ENCODE measurements at places on chromosomes 11 and 22.

- DNase-seq = no peak
Observed at GRCh38 chr11:116510166-116510565, 262.6 kb downstream of the BUD13 start.

- no peak for DNase-seq
Observed at GRCh38 chr11:84899740-84900139, 727.4 kb downstream of the DLG2 start.

GRCh38 chr11:65386307-65387140, at the start of gene FRMD8:
TSS of gene FRMD8 (plus strand) at chr11:65386637. CDS start at chr11:65387037, 400 bp downstream.
- DNase-seq = peak; percentile 96

- no peak for DNase-seq
Observed at GRCh38 chr22:32831584-32831983, 30.1 kb downstream of the TIMP3 start.

DNA sequence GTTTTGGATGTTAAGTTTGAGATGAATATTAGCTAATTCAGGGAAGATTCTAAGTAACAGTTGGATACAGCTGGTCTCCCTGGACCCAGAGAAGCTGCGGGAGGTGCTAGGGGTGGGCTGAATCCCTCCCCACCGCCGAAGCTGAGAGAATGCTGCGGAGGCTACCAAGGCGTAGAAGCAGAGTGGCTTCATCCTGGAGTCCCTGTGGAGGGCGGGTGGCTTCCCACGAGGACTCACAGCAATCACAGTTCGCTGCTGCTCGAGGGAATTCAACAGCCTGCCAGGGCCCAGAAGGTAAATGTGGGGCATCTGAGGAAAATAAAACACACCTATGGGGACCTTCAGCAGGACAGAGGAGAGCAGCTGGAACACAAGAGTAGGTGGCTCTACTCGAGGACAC, 11.1 kb upstream of the B3GAT1 start:
- no peak for DNase-seq

DNA sequence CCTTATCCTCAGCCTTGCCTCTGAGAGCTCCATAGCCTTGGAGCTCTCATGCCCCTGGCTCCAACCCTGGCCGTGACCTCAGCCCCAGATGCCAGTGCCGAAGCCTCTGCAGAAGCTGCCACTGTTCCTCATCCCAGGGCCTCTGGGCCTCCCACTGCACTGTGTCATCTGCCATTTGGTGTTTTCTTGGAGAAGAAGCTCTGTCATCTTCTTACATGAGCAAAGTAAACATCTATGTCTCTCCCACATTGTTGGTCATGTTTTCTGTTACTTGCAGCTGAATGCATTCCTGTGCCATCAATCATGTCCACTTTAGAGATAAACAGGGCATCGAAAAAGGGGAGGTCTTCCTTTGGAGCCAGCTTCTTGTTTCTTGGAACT, 45.0 kb upstream of the FTH1 start:
- no peak for DNase-seq

- no peak for DNase-seq
Observed at GRCh38 chr22:41260871-41261270, 20.1 kb upstream of the CHADL start.

DNA sequence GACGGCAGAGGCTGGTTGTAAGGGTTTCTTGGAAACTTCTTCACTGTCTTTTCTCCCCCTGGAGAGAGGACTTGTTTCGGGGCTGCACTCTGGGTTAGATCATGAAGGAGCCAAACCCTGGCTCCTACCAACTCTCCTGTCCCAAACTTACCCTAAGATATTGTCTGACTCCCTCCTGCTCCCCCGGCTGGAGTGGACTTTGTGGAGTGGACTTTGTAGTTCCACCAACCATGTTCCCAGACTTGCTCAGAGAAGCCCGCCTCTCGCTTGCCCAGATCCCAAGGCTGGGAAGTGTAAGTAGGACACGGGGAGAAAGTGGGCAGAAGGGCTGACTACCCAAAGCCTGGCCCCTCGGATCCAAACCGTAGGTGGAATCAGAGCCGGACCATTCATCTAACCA, 1.2 kb downstream of the CXCR5 start:
- no peak for DNase-seq

GRCh38 chr11:9232482-9232881, 32.7 kb downstream of the DENND5A start:
- no peak for DNase-seq

DNA sequence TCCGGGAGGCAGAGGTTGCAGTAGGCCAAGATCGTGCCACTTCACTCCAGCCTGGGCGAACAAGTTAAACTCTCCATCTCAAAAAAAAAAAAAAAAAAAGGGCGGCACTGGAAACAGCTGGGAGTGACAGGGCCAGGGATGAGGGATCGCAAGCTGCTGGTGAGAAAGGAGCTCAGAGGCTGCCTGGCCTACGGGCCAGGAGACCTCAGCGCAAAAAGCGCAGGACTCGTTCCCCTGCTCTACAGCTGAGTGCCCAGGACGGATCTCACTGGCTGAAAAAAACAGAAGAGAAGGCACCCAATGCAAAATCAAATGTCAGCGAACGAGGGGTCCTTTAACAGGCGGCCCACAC, 650 bp upstream of the NUP50 start:
- peak; percentile 45 for DNase-seq

- no peak for DNase-seq
Observed at GRCh38 chr11:69822676-69823494, 3.7 kb upstream of the FGF3 start.

All from GM13976 (cell line).